ENCODE measurements at places on chromosomes 12 and 14.
A peak's percentile ranks its signal among the peaks of the same experiment; 100 is the strongest.

DNA sequence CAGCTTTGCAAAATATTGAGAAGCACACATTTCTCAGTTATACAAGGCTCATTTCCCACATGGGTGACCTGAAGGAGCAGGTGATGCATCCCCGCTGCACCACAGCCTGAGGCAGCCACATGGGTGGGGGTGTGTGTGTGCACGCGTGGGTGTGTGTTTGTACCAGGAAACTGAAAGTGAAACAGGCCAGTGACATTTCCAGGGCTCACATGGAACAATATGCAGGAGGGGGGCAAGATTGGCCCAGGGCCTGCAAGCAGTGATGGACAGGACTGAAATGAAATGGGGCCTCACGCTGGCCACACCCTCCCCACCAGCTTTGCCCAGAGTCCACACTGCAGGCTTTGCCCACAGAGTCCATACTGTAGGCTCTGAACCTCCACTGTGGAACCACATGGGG, 154.2 kb upstream of the PARP11 start:
- no peak for DNase-seq

GRCh38 chr12:67807814-67808213, 159.3 kb downstream of the DYRK2 start:
- no peak for DNase-seq

- no peak for DNase-seq
Measured at GRCh38 chr14:35205737-35206136, 83.4 kb downstream of the PRORP start.

DNA sequence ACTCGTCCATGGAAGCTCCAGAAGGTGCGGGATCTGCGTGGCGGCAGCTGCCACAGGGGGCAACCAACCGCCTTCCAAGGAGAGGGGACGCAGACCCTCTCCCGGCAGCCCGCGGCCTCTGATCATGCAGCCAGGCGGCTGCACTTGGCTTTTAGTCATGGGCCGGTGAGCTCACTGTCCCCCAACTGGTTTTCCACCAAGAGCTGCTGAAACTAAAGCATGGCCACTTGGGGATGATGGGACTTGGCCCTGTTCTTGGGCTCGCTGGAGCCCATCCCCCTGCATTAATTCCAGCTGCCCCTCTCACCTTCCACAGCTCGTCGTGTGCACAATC, 39.1 kb downstream of the CCDC85C start:
- no peak for DNase-seq

DNA sequence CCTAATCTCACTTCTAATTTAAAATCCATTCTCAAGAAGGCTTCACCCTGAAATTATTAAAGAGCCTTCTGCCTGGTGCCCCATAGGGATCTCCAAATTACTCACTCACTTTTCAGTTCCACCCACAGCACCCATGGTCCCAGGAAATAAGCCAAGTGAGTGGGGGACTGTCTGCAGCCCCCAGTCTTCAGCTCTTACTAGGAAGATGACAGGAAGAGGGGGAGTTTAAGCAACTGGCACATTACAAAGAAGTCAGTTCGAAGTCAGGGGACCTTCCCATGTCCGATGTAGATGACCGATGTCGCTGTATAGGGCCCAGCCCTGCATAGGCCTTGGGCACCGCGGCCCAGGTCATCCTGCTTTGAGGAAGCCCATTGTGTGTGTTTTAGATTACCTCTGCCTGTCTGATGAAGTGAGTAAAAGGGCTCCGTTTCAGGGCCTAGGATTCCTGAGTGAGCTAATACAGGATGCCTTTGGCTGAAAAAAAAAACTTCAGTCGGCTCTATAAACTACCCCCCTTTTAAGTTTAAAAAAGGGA, 1.9 kb downstream of the ACTN1 start:
- DNase-seq: peak; percentile 68

- DNase-seq: no peak
Measured at GRCh38 chr14:68905107-68905895, 73.8 kb downstream of the ACTN1 start.

GRCh38 chr12:66956300-66956699, 277.4 kb upstream of the GRIP1 start:
- no peak for DNase-seq

DNA sequence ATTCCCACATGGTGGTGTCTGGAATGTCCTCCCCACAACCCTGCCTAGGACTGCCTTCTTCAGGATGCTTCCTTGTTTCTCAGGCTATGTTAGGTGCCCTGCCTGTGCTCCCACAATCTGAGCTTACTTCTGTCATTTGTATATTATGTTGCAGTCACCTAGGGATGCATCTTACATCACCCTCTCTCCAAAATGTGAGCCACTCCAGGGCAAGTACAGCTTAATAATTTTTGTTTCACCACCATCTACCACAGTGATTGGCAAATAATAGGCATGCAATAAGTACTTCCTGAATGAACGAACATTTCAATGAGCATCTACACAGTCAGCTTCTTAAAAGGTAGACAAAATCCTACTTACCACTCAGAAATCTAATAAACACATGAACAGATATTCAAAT, 37.6 kb downstream of the ZFYVE26 start:
- peak; percentile 73 for DNase-seq

DNA sequence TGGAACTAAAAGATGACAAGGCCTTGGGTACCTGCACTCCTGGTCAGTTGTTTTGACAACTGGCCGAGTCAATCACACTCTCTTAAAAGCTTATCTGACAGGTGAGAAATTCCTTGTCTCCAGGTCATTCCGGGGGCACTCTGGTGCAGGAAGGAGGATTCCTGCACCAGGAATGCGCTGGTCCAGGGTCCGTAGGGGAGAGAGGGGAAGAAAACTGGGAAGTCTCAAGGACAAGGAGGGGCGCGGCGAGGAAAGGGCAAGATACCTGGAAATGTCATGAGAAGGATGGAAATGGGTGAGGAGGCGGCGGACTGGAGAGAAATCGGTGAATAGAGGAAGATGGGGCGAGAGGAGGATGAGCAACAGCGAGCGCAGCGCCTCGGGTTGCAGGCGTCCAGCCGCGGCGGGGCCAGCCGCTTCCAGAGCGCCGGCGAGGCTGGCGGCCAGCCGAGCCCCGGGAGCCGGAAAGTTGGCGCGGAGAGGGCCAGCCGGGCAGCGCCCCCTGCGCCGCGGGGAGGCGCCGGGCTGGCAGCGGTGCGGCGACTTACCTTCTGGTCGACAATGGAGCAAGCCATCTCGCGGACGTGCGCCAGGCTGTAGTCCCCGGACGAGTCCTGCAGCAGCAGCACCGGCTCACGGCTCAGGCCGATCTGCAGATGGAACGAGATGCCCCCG, 809 bp downstream of the PRKD1 start:
- DNase-seq: no peak

- no peak for DNase-seq
Measured at GRCh38 chr14:52031781-52032180, 37.1 kb downstream of the NID2 start.

- DNase-seq: no peak
Measured at GRCh38 chr14:105495990-105496830, 5.2 kb downstream of the TEDC1 start.

GRCh38 chr12:58413794-58414193, 472.4 kb downstream of the ATP23 start:
- no peak for DNase-seq

DNA sequence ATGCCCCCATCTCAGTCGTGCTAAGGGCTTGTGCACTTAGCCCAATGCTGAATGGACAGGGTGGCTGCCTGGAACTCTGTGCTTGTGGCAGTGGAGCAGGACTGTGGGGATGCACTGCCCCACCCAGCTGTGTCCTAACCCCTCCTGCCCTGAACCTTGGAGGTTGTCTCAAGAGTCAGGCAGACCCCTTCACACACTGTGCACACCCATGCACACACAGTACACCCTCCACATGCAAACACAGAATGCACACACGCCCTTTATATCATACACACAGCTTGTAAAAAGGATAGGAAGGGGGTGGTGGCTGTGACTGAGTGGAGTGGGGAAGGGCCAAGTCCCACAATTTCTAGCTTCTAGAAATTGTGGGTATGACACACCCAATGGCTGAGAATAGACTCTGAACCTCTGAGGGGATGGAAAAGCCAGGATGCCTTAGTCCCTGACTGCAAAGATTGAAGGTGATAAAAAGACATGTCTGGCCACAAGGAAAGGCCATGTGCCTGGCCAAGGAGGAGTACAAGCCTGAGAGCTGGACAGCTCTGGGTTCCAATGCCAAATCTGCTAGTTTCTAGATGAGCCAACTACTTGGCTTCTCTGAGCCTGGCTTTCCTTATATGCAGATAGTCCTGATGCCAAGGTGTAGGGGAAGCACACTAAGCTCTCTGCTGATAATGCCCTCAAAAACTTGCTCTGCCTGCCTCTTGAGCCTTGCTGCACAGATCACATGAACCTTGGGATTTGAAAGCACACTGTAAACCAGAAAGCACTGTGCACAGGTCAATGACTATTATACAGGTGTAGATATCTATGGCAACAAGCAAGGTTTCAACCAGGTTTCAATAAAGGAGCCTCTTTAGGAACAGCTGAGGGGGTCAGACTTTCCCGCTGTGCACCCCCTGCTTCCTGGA, 8.4 kb downstream of the KRT8 start:
- DNase-seq: no peak

- DNase-seq: no peak
Measured at GRCh38 chr12:64780132-64780530, 20.9 kb upstream of the GNS start.

DNA sequence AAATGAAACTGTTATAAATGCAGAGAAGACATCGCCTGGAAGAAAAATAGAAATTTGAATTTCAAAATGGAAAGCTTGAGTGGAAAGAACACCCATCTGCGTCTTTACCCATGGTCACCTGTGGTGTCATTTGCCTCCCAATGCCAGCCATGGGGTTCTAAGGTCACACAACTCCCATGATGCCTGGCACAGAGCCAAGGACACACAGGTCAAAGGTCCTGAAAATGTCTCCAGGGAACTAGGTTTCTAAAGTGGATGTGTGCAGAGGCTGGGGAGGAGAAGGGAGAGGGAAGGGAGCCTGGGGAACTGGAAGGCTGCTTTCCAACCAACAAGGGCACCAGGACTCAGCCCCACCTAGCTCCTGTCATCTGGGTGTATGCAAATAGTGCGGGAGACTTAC, 724.0 kb upstream of the TMEM132C start:
- DNase-seq: no peak

- DNase-seq: no peak
Measured at GRCh38 chr12:33488036-33488435, 48.4 kb upstream of the SYT10 start.

GRCh38 chr12:96445691-96446583, 43.4 kb upstream of the CFAP54 start:
- peak; percentile 48 for DNase-seq

DNA sequence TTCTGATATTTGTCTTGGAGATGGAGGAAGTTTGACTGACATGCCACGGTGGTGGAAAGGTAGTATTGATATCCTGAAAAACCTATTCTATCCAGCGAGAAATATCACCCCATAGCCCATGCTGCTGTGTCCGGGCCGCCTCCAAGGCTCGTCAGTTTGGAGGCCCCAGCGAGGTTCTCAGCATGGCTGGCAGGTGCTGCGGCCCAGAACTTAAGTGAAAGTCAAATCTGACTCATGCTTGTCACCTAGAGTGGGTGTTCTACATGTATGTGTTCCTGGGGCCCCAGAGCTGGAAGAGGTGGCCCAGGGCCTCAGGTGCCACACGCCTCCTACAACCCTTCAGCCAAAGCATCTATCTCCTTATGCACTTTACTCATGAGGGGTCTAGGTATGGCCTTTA, 92.9 kb downstream of the GCH1 start:
- no peak for DNase-seq

GRCh38 chr14:94612174-94612573, at the start of gene SERPINA3:
Gene SERPINA3, plus strand, starts transcription at chr14:94612391. Its CDS starts 2,051 bp downstream, at chr14:94614442.
- DNase-seq: no peak

DNA sequence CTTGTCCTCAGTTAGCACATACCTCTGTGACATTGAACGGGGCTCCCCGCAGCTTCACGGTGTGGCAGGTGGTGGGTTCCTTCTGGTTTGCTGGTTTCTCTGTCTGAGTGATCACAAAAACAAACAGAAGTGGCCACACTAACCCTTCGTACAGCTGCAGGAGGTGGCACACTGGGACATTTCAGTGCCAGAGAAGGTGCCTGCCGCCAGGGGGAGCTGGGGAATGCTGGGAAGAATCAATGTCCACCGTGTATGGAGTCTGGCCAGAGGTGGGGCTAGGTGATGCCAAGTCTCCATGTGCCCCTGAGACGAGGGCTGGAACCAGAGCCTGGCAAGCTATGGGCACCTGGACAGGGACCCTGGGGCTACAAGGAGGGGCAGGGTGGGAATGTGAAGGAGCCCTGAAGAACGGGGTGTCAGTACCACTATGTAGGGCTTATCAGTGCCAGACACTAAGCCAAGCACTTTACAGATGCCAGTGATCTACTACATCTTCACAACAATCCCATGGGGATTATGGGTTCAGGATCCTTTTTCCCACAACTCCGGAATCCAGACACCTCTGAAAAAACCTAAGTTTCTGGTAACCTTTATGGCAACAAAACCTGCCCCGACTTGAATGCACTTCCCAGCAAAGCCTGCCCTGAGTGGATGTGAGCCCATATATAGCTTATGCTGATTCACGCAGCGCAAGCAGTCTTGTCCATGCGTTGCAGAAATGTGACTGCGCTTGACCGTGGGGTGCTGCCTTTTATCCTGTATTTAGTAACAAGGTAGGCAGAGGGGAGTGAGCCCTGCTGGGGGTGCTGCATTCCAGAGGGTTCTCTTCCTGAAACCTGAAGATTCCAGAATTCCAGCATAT, 10.8 kb downstream of the RBM19 start:
- no peak for DNase-seq

- no peak for DNase-seq
Measured at GRCh38 chr14:68342216-68342763, 450.6 kb downstream of the ZFP36L1 start.

DNA sequence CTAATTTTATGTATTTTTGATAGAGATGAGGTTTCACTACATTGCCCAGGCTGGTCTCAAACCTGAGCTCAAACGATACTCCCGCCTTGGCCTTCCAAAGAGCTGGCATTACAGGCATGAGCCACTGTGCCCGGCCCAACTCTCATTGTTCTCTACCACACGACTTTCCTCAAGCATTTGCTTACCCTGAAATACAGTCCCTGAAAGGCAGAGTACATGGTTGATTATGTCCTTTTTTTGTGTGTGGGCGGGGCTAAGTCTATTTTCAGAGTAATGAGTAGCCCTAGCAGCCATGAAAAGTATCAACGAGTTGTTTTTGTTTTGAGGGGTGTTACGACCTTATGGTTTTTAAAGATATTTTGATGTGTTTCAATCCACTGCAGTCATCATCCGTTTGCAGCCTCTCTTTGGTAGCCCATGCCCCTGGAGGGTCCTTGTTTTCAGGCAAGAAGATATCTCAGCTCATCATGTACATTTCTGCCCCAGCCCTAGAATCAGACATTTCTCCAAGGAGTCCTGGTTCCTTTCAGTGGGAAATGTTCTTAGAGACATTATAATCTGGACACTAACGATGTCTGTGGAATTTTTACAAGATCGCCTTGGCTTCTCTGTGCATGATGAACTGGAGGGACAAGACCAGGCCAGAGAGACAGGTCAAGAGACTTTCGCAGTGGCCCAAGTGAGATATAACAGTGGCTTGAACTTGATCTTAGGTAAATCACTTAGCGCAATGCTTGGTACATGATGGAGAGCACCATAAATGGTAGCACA, 8.7 kb downstream of the ACACB start:
- DNase-seq: no peak

DNA sequence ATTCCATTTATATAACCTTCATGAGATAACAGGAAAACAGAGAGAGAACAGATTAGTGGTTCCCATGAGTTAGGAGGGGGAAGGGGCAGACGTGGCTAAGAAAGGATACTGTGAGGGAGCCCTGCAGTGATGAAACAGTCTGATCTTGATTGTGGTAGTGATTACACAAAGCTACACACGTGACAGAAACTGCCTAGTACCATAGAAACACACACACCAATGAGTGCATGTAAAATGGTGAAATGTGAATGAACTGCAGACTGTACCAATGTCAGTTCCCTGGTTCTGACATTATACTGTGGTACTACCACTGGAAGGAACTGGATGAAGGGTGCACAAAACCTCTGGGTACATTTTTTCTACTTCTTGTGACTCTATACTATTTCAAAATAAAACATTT, 36.9 kb downstream of the NRDE2 start:
- DNase-seq: peak; percentile 63
